WTC11 (cell line): ENCODE measurements at places on chromosomes 1 and 21. TPM values are rescaled to one million over a fixed set of nuclear protein-coding genes. Genes with fewer than 3 reads are reported as not detected.
A peak's percentile ranks its signal among the peaks of the same experiment; 100 is the strongest.

DNA sequence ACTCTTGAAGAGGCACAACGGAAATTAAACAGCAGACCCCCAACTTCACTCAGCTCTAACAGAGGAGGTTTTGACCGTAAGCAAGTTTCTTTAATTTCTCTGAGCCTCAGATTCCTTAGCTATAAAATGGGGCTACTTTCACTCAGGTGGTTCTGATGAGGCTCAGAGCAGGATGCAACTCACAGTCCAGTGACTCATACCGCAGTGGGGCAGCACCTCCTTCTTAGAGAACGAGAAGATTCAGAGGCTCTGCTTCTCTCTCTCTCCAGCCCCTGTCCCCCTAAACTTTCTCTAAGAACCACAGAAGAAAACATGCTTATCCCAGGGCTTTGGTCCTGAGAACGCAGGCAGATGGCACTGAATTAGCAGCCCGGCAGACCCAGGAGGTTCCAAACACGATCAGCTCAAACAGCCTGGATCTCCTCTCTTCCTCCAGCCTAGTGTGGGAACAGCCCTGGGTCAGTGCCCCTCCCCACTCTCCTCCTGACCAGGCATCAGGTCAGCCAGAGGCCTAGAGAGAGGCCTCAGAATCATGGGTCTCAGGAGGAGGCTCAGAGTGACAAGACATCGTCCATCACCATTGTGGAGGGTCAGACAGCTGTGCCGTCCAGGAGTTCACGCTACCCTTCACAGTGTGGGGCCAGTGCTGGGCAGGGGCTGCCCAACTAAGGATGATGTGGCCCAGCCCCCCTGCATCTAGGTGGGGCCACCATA is 433.0 kb downstream of the PTPRU start:
- no peak for DNase-seq

DNA sequence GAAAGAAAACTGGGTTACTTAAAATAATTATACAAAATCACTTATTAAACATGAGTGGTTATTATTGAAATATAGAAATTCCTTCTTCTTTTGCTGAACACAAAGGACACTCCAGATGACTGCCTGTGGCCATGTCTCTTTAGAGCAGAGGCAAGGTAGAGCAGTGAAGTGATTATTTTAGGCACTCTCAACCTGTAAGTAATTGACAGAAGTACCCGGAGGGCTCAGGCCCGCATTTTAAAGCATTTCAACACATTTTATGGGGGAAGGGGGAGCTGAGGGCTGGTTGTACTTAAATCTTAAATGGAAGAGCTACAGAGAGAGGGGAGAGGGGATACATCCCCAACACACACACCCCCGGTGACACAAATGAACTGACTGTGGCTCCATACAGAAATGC is 10.2 kb downstream of the OSCP1 start:
- DNase-seq: no peak

Gene GPR153
- total RNA-seq: 13.4 to 14.8 TPM (median 14.6 TPM) in 3 replicates

GRCh38 chr1:154819628-154820590 is 50.2 kb downstream of the KCNN3 start:
- peak; percentile 66 for DNase-seq

Gene CFHR3
- 0.24 to 0.80 TPM (median 0.27 TPM) in 3 replicates for total RNA-seq

Gene AMY1B
- total RNA-seq: not detected in 3 replicates

GRCh38 chr1:211133393-211133835 is 534 bp downstream of the KCNH1 start:
- DNase-seq: peak; percentile 41

Gene HDGF
- total RNA-seq: 301 to 339 TPM (median 318 TPM) in 3 replicates

- DNase-seq: no peak
Observed at GRCh38 chr1:158150523-158150922, 30.2 kb upstream of the CD1D start.

GRCh38 chr1:212791261-212791675 is 309 bp downstream of the NSL1 start:
- no peak for DNase-seq

Gene TCHH
- total RNA-seq: 0.02 to 0.05 TPM (median 0.04 TPM) in 3 replicates

GRCh38 chr1:34441259-34442069 is 264.8 kb downstream of the C1orf94 start:
- DNase-seq: no peak

DNA sequence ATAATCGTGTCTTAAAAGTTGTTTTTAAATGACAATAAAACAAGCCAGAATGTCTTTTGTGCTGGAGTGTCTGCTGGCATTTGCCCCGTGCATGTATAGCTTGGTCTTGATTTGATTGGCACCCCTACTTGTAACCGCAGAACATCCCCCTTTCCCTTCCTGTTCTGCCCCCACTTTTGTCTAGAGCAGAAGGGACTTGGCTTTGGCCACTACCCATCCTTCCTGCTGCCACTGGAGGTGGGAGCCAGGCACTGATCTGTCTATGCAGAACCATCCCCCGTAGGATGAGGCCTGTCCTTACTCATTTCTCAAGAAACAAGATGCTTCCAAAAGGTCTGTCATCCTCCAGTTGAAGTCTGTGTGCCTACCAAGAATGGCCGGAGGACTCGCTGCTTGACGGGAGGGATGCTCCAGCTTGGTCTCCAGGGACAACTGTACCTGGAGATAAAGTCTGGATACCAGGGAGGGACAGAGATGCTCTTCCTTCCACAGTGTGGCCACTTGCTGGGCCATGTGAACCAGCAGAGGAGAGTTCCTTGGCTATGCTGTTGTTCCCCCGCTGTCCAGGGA is 1.1 kb upstream of the SLC27A3 start:
- DNase-seq: no peak

GRCh38 chr1:198849093-198849492 is 210.3 kb downstream of the PTPRC start:
- no peak for DNase-seq

Gene FNDC5
- 1.2 to 1.6 TPM (median 1.4 TPM) in 3 replicates for total RNA-seq

Gene FOXD2
- 0.05 to 0.07 TPM (median 0.05 TPM) in 3 replicates for total RNA-seq

- no peak for DNase-seq
Observed at GRCh38 chr1:170721621-170722020, 57.7 kb downstream of the PRRX1 start.

Gene SEMA4A
- 6.9 to 12.4 TPM (median 8.7 TPM) in 3 replicates for total RNA-seq

DNA sequence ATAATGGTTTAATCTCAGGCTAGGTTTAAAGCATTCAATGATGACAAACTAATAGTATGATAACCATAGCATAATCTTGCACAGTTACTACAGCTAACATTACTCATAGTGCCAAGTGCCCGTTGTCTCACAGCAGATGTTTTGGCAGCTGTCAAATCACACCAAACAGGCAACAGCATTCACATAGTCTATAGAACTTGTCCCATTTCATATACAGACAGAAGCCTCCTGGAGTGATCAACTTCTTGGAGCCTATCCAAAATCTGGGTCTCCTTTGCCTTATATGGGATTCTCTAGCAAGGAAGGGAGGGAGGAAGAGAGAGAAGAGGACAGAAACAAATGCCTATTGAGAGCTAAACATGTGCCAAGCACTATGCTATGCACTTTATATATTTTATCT is 250.6 kb upstream of the ZP4 start:
- DNase-seq: no peak

GRCh38 chr1:218411101-218411500 is 66.0 kb downstream of the TGFB2 start:
- DNase-seq: no peak

- DNase-seq: no peak
Observed at GRCh38 chr21:42378418-42378817, 12.1 kb upstream of the TFF1 start.

DNA sequence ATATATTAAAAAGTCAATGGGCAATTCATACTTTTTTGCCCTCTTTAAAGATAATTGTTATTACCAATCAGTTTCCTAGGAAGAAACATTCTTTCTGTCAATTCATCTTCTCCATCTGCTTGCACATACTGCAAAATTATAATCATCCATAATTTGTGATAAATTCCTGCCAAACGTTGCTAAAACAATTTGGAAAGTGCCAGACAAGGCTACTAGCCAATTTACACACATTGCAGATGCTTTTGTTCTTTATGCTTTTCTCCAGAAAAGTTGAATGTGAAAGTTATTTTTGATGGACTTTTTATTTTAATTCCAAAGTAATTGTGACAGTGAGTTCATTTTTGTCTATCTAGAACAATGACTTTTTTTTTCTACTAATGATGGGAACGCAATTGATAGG is 992.8 kb upstream of the ADGRL2 start:
- no peak for DNase-seq

DNA sequence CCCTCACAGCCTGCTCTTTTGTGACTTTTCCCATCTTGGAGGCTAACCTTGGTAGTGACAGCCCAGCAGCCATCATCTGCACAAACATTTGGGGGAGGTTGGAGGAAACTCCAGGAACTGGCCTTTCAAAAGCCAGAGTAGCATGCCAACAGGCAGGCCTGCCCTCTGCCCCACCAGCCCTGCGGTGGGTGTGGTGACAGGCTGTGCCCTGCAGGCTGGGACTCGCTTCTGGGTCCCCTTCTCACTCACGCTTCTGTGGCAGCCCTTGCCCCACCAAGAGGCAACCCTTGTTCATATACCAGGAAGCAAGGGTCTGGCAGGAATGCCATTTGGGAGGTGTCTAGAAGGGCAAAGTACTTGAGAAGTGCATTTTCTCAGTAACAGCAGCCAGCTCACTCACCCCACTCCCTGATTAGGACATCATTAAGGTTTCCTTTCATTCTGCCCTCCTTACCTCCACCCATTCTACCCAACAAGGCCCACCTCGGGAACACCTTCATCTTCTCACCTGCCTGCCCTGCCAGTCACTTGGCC is 20.8 kb upstream of the FAM3B start:
- DNase-seq: no peak

DNA sequence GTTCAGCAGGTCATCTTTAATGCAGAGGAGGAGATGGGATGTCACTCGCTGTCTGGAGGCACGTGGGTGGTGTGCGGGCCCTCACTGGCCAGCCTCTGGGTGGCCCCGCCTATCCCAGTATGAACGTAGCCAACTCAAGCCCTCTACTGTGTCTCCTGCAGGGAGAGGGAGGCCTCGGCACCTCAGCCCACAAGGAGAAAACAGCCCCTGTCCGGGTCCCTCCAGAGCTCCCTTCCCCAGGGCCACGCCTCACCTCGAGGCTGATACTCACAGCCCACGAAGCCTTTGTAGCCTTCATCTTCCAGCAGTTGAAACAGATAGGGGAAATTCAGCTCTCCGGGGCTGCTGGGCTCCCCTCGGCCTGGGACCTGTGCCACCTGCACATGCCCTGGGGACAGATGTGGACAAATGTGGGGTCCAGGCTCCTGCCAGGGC is 2.6 kb downstream of the HYI start:
- no peak for DNase-seq

DNA sequence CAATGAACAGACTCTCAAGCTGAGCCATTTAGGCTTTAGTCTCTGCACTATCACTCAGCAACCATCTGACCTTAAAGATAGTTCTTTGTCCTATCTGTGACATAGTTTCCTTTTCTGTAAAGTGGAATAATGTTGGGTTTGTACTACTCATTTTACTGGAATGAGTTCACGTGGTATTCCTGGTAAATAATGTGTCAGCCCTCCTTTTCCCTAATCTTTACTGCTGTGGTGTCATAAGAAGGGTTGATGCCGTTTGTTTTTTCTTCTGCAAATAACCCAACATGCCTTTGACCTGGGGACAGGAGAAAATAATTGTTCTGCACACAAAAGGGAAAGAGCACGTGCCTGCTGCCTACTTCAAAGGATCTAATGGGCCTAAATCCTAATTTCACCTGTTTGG is 297.8 kb downstream of the BRINP3 start:
- DNase-seq: no peak

GRCh38 chr1:185880779-185881333 is 146.7 kb downstream of the HMCN1 start:
- DNase-seq: no peak

Gene SLC5A9
- 0.22 to 0.64 TPM (median 0.27 TPM) in 3 replicates for total RNA-seq

Gene HSPA6
- total RNA-seq: 0.16 to 0.22 TPM in 2 of 3 replicates, not detected in the other

DNA sequence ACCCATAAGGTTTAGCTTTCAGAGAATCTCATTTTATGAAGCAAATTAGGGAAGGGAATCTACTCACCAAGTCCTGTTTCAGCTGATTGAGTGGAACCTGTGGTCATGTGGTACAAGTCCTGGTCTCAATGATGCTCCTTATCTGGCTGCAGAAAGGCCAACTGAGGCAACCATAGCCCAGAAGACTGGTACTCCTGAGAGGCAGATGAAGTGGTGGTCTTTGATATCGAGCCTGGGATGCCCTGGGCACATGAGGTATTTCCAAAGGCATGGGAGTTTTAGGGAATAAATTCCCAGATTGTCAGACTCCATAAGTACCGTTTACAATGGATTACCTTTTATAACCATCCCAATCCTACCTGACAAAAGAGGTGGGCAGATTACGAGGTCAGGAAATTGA is 3.3 kb downstream of the MX1 start:
- no peak for DNase-seq
